ENCODE measurements at places on chromosomes 2 and 18. TPM values are rescaled to one million over a fixed set of nuclear protein-coding genes. Genes with fewer than 3 reads are reported as not detected.

Gene TCF23
- not detected for total RNA-seq

Gene ADD2
- total RNA-seq = 23.4 TPM

Gene SIX3
- not detected for total RNA-seq

Gene SRD5A2
- not detected for total RNA-seq

Gene KCNJ13
- total RNA-seq = not detected

Gene CDCA7
- 4.0 TPM for total RNA-seq

Gene NMUR1
- not detected for total RNA-seq

Gene POU3F3
- not detected for total RNA-seq

- no peak for DNase-seq
Measured at GRCh38 chr2:112433932-112434730, 686 bp upstream of the RGPD8 start.

- DNase-seq = no peak
Measured at GRCh38 chr2:206031162-206031784, 54.7 kb downstream of the INO80D start.

- peak; percentile 85 for DNase-seq
Measured at GRCh38 chr2:46351750-46352138, 54.5 kb downstream of the EPAS1 start.

GRCh38 chr2:32418778-32419177 lies 62.0 kb downstream of the BIRC6 start:
- DNase-seq = no peak

DNA sequence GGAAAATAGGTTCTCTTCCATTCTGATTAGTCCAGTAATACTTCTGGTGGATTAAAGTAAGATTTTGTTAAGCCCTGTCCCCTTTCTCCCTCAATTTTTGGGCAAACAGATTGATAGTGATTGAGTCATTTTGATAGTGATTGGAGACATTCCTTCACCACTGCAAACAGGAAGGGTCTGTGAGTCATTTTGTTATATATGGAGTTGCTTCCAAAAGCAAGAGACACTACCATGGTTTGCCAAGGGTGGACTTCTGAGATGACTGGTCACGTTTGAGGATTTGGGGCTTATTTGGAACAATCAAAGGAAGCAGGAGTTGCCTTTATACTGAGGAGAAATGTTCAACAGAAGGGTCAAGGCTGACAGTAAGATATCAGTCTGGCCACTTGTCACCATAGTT lies 249.9 kb downstream of the PARD3B start:
- peak; percentile 15 for DNase-seq

DNA sequence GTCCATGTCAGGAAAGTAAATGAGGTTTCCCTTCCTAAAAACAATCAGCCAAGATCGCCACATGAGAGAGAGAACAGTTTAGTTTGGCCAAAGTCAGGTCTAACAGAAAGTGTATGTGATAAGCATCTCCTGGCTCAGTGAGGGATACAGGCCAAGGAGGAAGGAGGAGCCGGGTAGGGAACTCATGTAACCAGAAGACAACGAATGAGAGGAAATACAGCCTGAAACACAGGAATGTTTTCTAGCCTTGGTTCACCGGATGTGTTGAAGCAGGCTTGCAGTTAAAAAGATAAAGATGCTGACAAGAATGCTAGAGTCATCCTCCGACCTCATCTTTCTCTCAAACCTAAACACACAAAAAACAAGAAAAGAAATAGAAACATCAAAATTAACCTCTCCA lies 283.9 kb upstream of the SIX2 start:
- peak; percentile 20 for DNase-seq

DNA sequence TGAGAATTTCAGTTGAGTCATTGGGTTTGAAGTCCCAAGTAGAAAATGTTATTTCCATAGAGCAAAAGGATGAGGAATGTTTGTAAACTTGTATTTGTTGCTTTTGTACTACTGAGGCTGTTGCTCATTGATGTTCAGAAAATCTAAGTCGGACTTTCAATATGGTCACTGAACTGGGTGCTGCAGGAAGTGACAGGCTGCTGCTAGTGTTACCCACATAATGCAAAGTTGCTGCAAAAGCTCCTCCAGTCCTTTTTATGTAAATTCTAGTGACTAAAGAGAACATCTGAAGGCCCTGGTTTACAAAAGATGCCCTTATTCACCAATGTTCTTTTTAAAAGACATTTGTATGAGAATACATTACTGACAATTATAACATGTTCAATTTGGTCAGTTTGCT lies 131.1 kb upstream of the FAM98A start:
- no peak for DNase-seq

DNA sequence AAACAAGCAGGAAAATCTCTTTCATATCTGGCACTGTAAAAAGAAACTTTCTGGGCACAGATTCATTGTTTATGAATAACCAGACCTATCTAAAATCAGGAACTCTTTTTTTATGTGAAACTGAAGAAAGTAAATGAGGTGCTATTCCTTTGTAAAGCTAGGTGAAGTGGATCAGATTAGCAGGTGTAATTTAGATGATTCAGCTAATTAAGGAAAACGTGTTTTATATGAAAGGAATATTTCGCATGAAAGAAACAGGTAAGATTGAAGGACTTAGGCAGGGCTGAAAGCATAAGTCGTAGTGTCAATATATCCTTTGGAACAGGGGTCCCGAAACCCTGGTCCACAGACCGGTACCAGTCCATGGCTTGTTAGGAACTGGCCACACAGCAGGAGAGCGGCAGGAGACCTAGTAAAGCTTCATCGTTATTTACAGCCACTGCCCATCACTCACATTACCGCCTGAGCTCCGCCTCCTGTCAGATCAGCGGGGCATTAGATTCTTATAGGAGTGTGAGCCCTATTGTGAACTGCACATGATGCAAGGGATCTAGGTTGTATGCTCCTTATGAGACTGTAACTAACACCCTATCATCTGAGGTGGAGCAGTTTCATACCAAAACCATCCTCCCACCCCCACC lies 20.3 kb upstream of the XIRP2 start:
- no peak for DNase-seq

GRCh38 chr18:50008306-50008705 lies 186.6 kb downstream of the MYO5B start:
- no peak for DNase-seq

GRCh38 chr2:83233326-83233725 lies 1225.8 kb downstream of the SUCLG1 start:
- no peak for DNase-seq

GRCh38 chr2:54657664-54658083 lies 65.8 kb upstream of the EML6 start:
- no peak for DNase-seq

DNA sequence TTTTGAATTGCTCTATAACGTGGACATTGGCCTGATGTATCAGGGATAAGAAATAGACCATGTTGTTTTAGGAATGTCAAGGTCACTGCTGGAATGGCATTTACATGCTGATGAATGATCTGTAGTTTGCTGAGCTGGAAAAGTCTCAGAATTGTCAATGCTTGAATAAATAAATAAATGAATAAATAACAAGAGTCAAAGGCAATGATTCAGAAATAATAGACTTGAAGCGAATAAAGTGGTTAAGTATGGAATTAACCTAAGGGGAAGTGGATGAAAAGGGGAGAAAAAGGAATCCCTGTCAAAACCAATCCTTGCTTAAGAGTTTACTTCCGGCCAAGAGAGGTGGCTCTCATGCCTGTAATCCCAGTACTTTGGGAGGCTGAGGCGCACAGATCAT lies 1620.0 kb downstream of the SUCLG1 start:
- DNase-seq = no peak

GRCh38 chr18:31566576-31567306 lies 24.9 kb upstream of the TTR start:
- DNase-seq = no peak

DNA sequence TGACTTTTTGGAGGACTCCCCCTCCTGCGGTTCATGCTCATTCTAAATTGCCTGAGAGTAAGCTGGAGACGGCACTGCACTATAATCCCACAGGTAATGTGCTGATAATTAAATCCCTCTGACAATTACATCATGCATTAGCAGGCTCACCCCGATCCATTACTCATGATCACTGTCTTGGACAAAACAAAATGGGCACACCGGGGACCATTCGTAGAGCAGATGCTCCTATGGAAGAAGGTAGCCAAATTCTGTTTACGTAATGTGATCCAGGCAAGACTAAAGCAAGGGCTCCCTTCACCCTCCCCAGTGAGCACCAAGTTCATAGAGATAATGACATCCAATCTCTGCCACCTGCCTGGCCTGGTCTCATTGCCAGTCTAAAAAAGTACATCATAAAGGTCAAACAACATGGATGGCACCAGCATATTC lies 657.1 kb upstream of the SOX11 start:
- DNase-seq = no peak

DNA sequence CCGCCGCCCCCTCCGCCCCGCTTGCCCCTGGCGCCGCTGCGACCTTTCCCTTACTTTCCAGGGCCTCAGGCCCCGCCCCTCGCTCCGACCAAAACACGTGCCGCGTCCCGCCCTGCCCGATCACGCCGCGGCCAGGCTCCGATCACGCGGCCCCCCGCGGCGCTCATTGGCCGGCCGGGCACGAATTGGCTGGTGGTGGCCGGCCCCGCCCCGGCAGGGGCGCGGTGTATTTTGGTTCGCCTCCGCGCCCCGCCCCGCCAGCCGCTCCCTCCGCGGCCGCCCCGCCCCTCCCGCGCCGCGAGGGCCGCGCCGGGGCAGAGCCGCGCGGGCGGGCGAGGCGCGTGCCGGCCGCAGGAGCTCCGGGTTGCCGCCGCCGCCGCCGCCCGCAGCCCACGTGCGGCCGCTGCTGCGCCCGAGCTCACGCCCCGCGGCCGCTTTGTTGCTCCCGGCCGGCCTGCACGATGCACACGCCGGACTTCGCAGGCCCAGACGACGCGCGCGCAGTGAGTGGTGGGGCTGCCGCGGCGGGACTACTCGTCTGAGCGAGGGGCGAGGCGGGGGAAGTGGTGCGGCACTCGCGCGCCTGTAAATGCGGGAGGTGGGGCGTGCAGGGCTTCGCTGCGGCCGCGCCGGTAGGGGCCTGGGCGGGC lies at the start of gene KLF11:
TSS of gene KLF11 (plus strand) at position 295 of the 650 bp plus-strand sequence. CDS start at position 462, 167 bp downstream.
- DNase-seq = peak; percentile 92

- no peak for DNase-seq
Measured at GRCh38 chr2:142682528-142682927, 194.9 kb upstream of the KYNU start.

GRCh38 chr2:26975102-26975501 lies 4.7 kb downstream of the MAPRE3 start:
- DNase-seq = no peak
